ENCODE measurements at places on chromosomes 5 and 9.

GRCh38 chr5:144422018-144422727 is 251.5 kb downstream of the KCTD16 start:
- no peak for DNase-seq

- DNase-seq: no peak
These were observed 150.8 kb downstream of the GRIA1 start for GRCh38 chr5:153641183-153641688.

DNA sequence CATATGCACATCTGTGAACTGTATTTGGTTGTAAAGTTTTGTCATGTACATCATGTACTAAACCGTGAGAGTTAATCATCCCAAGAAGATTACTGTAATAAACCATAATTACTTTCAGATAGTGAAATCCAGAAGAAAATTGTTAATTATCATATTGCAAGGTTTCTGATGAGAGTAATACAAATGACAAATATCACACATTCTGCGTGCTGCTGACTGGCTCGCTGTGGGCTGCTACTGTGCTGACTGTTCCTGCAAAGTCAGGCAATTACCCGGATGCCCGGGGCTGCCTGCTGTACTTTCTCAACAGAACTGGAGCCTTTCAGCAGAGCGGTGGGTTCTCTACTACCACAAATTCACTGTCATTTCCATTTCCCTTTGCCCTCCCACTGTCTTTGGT is 68.3 kb downstream of the SMARCA2 start:
- DNase-seq: no peak

- peak; percentile 53 for DNase-seq
These were observed at the start of gene DRD1 for GRCh38 chr5:175444060-175444904. Gene DRD1, minus strand, starts transcription at chr5:175444182. Its CDS starts 1,083 bp downstream, at chr5:175443099.

DNA sequence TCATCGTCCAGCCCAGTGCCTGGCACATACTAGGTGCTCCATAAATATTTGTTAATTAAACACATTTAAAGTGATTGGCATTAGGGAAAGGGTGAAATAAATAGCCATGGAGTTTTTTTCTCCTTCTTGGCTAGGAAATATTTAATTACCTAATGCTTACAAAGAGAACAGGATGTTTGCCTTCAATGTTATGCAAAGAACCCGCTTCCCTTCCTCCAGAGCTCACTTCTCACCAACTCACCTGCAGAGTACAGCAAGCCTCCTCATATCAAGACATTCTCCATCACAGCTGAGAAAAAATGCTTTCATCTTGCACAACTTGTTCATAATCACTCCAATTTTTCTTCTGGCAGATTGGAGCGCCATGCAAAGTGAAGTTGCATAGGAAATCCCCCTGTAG is 161.7 kb upstream of the STK32A start:
- no peak for DNase-seq

GRCh38 chr5:135340568-135340967 is 58.5 kb downstream of the MACROH2A1 start:
- DNase-seq: no peak

DNA sequence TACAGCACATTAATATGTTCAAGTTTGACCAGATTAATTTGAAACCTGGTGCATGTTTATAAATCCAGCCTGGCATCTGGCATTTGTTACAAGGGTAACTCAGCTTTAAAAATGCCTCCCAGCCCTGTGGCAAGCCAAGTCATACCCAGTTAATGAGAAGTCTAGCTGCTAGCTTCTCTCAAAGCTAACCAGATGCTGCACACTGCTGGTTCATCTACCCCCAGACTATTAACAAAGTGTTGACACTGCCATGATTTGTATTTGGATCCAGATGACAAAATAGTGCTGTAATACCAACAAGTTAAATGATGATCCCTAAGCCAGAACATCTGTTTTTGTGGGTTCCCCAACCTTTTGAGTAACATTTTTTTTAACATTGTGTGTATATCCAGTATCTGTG is 573.7 kb upstream of the DAB2 start:
- no peak for DNase-seq

DNA sequence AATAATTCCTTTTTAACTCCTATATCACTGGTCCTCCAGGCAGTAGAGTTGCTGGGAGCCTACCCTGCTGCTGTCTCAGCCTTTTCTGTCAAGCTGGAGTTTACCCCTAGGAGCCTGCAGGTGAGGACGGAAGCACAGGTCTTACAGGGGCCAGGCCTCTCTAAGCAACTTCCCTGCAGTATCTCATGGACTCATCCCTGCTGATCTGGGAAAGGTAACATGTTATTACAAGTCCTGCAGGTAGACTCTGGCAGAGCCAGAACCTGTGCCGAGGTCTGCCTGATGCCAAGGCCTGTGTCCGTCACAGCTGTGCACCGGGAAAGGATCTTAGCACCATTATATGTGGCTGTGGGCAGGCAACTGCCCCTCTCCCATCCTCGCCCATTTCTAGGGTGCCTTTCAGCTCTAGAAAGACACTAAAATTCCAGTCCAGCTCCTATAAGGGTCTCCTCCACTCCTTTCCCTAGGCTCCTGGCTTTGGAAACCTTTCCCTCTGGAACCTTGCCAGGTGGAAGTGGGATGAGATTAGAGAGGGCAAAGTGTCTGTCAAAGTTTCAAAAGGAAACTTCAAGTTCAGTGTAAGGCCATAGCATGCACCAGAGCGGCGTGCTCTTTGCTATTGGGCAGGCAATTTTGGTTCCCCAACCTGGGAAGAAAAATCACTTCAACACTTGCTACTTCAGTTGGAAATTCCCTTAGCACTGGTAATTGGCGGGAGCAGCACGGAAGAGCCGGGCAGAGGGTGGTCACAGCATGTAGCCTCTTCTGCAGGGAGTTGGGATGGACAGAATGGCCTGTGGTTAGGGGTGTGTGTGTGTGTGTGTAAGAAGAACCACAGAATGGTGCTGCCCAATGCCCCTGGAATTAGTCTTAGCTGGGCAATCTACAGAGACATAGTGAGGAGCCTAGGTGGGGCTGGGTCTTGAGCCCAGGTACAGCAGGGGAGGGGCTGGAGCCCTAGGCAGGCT is 17.5 kb downstream of the TMEM171 start:
- DNase-seq: no peak

DNA sequence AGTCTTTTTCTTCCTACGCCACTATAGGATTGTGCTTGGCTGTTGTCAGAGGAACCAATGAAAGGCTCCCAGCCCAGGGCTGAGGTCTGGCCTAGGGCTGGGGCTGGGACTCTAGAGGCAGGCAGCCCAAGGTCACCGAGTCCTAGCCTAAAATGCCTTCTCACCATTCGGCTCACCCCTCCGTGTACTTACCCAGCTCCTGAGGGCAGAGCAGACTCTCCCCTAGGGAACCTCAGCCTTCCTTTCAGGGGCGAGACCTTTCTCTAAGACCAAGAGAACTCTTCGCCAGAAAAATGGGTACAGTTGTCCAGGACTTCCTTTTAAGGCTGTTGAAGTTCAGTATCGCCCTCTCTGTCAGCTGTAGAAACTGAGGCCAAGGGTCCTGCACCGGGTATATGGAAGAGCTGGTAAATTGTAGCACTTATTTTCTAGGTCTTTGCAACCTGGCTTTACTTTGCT is 1.7 kb upstream of the SPRY4 start:
- DNase-seq: no peak

DNA sequence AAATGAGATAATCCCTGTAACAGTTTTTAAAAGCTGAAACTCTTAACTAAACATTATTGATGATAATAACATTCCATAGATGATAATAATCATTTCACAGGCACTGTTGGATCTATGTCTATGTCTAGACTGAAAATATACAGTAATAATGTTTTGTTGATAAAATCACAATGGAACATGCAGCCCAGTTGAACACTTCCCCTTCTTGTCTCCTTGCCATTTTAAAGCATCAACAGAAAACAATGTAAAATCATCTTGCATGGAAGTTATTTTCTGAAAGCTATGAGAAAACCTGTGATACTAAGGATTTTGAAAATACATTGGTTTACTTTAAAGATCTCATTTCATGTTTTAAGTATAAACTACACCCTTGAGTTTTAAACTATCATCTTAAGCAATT is 1.9 kb downstream of the GAPT start:
- no peak for DNase-seq

DNA sequence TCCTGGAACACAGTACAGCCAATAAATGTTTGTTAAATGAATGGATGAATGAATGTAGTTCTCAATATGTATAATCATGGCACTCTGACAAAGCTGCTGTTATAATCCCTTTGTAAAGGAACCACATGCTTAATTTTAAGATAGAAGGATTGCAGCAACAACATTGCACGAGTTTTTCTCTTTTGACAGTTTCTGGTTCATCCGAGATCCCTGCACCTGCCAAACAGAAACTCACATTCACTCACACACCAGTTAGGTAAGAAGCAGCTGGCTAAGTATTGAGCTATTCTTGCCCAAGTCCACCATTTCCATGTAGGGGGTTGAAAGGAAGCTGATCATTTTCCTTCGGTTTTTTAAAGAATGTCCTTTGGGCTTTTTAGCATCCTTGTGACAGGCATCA is 133.7 kb upstream of the MAP1B start:
- DNase-seq: no peak

Measured in midbrain (tissue), 1 donor.